ENCODE measurements at places on chromosomes 4 and X.

GRCh38 chr4:7584098-7584497, 149.4 kb upstream of the PSAPL1 start:
- DNase-seq, result no peak

- DNase-seq, result no peak
These were observed 1418.4 kb downstream of the PCDH18 start for GRCh38 chr4:136113921-136114320.

DNA sequence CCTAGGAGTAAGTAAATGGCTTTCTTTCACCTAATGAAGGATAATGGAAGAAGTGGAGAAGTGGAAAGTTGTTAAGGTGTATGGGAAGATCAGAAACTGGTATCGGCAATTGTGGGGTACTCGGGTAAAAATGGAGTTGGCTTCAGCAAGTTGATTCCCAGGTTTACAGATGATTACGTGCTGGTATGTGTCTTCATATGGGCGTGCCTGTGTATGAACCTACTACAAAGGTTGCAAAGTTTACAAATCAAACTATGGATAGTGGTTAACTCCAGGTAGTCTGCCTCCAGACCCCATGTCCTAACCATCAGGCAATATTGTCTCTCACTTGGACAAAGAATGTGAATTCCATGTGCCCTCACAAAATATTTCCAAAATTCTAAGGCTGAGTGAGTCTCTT, 773 bp downstream of the TLR3 start:
- DNase-seq, result no peak

DNA sequence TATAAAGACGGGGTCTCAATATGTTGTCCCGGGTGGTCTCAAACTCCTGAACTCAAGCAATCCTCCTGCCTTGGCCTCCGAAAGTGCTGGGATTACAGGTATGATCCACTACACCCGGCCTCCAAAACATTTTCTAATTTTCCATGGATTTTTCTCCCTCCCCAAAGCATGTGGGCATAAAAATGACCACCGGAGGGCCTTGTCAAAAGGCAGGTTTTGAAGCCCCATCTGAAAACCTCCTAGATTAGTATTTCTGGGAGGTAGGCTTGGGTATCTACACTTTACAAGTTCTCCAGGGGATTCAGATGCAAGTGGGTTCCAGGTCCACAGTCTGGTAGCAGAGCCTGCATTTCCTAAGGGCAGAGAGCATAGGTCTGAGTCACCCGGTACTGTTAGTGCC, 1.4 kb upstream of the GPR173 start:
- DNase-seq, result no peak

DNA sequence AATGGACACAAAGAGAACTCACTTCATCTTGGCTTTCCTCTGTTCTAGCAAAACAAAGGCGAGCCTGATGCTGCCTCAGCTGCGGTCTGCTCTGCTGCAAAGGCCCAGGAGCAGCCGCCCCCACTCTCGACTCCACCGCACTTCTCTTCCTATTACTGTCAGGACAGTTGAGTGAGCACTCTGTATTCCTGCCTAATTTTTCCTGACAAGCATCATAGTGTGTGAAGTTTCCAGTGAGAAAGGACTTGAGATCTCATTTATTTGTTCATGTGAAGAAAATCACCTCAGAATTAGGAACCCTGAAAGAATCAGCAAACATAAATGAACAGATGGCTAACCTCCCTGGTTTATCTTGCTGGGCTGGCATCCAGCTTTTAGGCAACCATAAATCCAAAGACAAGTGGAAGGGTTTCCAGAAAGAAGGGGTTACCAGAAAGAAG, 15.6 kb downstream of the SCARB2 start:
- peak; percentile 53 for DNase-seq

DNA sequence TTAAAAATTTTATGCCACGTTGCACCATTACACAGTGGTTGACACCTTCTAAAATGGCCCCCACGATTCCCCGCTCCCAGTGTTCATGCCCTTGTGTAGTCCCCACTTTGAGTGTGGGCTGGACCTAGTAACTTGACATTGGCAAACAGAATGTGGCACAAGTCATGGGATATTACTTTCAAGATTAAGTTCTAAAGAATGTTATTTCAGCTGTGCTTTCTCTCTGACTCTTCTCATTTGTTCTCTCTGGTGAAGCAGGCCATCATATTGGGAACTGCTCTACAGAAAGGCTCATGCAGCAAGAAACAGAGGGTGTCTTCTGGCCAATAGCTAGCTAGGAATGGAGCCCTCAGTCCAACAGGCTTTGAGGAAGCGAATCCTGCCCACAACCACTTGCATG, 67.1 kb downstream of the ATXN3L start:
- no peak for DNase-seq

Data from WERI-Rb-1 (cell line).